ENCODE measurements at places on chromosomes 3 and 15.

DNA sequence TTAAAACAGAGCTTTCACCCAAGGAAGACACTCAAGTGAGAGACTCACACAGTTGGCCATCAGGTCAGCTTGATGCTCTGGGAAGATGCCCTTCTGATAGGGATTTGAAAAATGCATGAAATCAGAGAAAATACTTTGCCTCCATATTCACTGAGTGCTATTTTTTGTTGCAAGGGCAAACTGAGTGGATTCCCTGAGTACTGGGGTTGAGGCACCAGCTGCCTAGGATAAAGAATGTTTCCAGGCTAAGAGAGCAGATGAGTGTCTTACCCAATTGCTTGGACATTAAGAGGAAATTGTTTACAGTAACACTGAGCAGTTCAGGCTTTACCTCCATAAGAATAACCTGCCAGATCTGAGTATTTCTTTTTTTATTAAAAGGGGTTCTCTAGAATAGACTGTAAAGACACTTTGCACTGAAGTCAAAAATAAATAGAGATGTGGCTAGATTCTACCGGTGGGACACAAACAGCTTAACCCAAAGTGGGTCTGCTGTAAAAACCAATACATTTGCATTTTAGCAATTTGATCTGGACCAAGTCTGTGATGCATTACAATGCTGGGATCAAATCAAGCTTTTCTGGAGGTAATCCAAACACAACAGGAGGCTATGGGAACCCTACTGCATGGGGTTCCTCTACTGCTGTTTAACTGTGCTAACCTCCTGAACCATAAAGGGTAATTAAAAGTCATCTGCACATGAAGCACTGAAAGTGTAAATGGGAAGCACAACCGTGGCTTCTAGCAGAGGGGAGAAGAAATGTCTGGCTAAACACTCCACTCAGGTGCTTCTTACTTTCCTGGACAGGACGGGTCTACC is 238.8 kb upstream of the WNT5A start:
- no peak for DNase-seq

GRCh38 chr3:151924753-151925152 is 51.3 kb downstream of the SUCNR1 start:
- DNase-seq = no peak

- no peak for DNase-seq
Measured at GRCh38 chr3:106530367-106530766, 661.6 kb upstream of the CBLB start.

DNA sequence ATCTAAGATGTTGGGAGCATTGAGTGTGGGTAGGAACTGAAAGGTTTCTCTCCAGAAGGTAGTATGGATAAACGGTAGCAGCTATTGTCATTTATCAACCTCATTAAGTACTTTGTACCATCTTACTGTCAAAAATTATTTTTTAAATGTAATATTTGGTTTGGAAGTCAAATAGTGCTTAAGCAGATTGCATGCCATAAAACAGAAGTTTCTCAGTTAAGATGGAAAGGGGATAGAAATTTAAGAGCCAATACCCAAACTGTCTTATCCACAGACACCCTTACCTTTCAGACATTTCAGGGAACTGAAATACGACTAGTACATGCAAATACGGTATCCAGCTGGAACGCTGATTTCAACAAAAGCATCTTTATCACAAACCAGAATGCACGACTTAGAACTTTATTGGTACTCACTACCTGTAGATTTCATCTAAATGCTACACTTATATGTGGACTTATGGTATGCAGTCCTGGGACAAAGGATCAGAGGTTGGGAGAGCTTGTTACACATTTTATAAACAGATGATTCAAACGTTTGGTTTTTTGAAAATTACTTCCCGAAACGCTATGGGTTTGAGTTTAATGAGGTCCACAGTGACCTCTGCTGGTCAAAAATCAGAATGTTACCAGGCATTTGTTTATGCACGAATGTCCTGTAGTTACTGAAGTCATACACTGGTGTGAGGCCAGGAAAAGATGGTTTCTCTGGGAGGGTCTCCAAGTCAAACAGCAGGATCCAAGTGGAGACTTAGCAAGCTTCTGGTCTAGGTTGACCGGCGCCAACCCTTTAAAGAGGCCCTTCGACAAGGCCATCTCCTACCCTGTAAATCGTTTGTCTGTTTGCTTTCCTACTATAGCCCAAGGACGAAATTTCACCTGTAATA is 45.7 kb upstream of the DUT start:
- DNase-seq = peak; percentile 11

- DNase-seq = no peak
Measured at GRCh38 chr3:197026481-197026866, 3.1 kb downstream of the MELTF start.

DNA sequence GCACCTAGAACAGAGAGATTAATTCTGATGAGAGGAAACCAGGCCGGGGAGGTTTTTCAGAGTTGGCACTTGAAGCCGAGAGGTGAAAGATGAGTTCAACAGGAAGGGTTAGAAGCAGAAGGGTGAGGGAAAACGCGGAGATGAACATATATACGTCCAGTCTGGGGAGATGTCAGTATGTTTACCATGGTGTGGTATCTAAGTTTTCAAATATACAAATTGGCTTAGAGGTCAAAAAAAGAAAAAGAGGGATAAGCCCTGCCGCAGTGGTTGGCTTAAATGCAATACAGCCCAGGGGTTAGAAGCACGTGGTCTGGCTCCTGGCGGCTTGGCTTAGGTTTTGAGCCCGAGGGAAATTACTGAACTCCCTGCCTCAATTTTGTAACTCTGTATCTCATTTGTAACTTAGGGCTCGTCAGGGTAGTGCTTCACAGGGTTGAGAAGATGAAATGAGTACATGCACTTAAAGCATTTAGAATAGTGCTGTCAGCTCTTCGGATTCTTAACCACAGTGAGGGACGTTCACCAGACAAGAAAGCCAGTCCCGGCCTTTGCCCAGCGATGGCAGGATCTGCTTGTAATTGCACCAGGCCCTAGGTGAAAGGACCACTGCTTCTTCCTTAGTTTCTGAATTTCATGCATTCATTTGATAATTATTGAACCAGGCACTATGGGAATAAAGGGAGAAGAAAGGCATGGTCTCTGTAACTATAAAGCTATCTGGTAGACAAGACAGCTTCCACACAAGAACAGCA is 6.4 kb downstream of the HES1 start:
- DNase-seq = no peak

- DNase-seq = no peak
Measured at GRCh38 chr3:184545769-184546168, 15.8 kb upstream of the EPHB3 start.

DNA sequence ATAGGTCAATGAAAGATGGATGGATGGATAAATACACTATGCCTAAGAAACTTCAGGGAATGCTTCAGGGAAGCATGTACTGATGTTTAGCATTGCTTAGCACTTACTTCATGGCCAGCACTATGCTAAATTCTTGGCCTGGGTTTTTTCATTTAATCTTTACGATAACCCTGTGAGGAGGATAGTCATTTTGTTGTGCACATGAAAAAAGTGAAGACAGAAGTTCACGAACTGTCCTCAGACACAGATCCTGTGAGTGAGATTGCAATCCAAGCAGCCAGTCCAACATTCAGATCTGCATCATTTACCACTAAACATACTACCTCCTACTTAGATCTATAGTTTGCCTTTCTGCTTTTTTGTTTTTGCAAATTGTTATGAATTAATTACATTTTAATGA is 510.8 kb upstream of the AGTR1 start:
- no peak for DNase-seq

- no peak for DNase-seq
Measured at GRCh38 chr3:173529062-173529711, 131.6 kb downstream of the NLGN1 start.

DNA sequence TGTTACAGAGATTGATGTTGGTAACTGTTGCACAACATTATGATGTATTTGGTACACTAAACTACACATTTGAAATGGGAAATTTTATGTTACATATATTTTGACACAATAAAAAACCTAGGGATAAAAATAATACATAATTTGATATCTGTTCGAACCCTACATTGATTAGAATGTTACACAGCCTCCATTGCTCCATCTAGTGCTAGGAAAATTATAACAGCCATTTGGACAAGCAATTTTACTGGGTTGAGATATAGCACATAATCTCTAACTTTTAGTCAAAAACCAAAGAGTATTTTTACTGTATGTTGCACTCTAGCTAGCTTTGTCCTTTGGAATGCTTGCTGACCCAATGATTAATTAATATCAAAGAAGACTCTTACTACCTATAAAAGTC is 108.1 kb downstream of the LSAMP start:
- DNase-seq = no peak

DNA sequence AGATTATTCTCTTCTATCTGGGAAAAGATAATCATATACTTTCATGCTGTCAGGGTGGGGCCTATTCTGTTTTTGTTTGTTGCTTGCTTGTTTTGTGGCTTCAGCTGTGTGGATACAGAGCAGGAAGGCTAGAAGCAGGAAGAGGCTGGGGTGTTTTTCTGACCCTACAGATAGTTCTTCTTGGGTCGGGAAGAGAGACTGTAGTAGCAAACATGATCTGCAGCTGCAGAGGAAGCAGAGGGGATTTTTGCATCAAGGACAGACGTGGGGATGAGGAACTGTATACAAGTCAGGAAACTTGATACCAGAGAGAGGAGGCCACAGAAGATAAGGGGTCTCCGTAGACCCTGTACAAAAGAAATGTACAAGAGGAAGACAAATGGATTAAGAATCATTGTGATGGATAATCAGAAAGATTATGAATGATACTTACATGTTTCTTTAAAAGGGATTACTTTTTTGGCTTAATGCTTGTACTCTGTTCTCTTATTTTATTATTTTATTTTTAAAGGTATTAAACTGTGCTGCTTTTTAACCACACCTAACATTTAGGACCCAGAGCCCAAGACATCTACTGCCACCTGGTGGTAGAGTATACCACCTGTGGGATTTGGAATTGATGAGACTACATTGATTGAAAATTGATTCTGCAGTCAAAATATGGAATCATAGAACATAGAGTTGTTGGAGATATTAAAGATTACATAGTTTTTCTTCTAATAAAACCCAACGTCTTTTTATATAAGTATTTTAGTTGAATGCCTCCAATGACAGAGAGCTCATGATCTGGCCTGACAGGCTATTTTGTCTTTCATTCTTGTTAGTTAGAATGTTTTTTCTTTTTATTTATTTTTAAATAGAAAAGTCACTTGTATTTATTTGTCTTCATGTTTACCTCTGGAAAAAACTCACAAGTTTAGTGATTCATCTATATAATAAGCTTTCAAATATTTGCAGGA is 87.3 kb upstream of the ROPN1 start:
- no peak for DNase-seq

DNA sequence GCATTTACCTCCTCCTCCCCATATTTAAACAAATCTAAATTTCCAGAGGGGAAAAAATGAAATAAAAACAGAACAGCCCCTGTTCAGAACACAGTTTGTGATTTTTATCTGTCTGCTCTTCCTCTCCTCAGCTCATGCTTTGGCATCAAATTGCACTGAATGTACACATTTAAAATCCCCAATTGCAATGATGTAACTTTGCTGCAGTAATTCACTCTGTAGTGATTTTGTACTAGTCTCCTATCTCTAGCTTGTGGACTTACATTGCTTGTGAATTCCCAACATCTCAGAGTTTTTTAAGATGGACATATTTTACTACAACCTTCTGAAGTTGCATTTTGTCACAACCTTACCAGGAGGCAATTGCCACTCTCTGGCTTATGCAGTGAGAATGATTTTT is 81.6 kb upstream of the ROBO2 start:
- no peak for DNase-seq

DNA sequence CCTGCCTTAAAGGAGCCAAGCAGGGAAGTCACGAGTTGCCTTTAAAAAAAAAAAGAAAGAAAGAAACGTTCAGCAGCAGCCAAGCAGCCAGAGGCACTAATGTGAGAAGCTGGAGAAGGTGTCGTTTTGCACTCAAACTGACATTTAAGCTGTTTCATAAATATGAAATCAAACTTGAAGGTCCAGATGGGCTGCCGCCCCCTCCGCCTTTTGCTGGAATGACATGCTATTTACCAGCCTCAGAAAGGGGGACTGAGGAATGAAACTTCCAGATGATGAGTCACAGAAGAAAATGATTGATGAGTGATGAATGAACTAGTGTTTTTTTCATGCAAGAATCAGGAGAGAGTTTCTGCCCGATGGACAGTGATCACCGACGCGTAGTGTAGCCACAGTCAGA is 396.8 kb downstream of the IGSF11 start:
- no peak for DNase-seq

All from stimulated activated CD4-positive, alpha-beta T cell treated with anti-CD3 and anti-CD28 coated beads, Interleukin-2, amount 100 ng/mL, for 24 hours (primary cell).